ENCODE measurements at places on chromosomes 3 and 15.

DNA sequence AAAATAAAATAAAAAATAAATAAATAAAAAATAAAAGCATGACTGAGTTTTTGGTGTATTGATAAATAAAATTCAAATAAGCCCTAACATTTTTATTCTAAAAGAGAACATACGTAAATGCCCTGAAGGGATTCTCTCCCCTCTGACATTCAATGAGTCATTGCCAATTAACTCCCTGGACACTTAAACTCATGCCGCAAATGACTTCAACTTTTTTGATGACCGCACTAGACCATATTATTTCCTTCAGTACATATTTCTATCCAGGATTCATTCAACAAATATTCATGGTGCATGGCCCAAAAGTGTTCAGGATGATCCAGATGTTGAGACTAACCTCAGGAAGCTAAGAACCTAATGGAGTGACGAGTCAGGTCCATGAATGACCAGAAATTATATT, 195.9 kb upstream of the LRRN1 start:
- DNase-seq: no peak

GRCh38 chr15:90580946-90581345, 51.2 kb downstream of the CRTC3 start:
- no peak for DNase-seq

DNA sequence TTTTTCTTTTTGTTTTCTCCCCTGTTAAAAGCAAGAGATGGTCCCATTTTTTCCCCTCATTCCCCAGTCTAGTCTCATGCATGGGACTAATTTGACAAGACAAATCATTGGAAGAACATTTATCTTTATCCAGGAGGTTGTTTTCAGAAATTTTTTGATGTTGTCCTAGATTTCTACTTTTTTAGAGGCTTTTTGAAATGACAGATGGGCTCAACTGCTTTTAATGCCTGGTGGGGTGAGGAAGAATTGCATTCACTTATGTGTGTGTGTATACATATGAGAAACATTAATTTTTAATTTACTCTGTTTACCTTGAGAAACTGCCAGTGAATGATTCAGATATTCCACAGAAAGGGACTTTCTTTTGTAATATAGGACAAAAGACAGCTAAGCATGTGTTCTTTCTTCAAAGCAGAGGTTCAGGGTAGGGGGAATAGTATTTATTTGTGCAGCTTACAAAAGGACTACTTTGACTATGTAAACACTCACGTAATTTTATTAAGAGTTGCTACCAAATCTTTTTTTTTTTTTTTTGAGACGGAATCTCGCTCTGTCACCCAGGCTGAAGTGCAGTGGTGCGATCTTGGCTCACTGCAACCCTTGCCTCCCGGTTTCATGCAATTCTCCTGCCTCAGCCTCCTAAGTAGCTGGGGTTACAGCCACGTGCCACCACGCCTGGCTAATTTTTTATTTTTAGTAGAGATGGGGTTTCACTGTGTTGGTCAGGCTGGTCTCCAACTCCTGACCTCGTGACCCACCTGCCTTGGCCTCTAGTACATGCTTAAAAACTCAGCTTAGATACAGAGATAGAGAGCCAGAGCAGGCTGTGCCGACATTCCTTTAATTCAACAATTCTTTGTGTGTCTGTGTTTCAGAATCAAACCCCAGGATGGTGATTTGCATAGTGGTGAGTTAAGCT, 130.1 kb upstream of the RARB start:
- no peak for DNase-seq

DNA sequence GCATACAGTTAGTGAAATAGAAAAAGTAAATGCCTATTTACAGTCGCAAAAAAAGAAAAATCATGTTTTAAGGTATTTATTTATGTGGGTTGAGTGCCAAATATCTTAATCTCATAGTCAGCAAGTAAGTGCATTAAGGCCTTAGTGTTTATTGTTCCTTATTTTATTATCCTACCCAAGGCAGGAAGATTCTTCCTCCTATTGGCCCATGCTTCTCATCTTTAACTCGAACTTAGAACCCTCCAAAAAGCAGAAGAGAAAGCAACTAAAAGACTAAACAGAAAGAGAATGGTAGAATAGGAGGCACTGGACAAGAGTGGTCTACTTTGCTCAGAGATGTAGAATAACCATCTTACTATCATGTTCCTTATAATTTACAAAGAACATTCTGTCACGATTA, 7.5 kb downstream of the RFX7 start:
- no peak for DNase-seq

- no peak for DNase-seq
These were observed 9.4 kb downstream of the IGSF11 start for GRCh38 chr3:119025171-119025795.

GRCh38 chr3:29168696-29169095, 112.2 kb upstream of the RBMS3 start:
- DNase-seq: no peak

DNA sequence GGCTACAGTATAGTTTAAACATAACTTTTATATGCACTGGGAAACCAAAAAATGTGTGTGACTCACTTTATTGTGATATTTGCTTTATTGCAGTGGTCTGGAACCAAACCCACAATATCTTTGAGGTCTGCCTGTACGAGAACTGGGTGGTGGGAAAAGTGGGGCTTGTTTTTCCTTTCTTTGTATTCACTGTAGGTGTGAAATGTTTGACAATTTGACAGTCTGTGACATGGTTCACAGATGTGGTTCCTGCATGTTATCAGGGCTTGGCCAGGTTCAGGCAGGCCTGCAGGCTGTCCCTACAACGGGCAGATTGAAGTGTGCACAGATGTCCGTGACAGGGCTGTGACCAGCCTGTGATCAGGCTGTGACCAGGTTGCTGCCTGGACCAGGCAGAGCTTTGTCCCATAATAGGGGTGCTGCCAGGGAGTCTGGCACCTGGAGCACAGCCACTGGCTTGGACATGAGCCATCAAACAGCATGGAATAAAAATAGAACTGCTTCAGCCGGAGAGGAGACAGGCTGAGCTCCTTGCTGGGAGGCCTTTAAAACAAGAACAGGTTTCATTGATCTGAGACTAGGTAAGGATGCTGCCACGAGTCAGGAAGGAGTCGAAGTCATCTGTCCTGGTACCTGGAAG, 61.0 kb downstream of the KLF13 start:
- no peak for DNase-seq

DNA sequence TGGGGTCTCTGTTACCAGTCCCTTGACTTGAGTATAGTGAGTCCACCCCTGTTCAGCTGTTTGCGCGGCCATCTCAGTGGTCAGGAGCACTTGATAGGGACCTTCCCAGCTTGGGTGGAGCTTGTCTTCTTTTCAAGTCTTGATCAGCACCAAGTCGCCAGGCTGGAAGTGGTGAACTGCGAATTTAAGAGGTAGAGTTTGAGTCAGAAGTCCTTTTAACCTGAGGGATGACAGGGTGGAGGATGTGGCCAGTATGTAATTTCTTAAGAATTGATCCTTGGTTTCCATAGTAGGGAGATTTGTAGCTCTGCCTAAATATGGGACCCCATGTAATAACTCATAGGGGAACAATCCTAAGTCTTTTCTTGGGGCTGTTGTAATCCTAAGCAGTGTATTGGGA, 86.3 kb upstream of the XCR1 start:
- DNase-seq: no peak

GRCh38 chr3:30162579-30162978, 443.8 kb upstream of the TGFBR2 start:
- DNase-seq: no peak

- DNase-seq: peak; percentile 40
These were observed 35.9 kb downstream of the SATB1 start for GRCh38 chr3:18389108-18389733.

Measured in stimulated activated CD4-positive, alpha-beta T cell treated with anti-CD3 and anti-CD28 coated beads, Interleukin-2, amount 100 ng/mL, for 24 hours (primary cell).